ENCODE measurements at places on chromosomes 5 and 9.

GRCh38 chr5:142984011-142984410, 213.8 kb downstream of the ARHGAP26 start:
- no peak for DNase-seq
- H3K4me1 ChIP-seq, result peaks cover 30% of the 10 kb centered on the region
- H3K27ac ChIP-seq, result peak overlapping the region; percentile 4
- H3K36me3 ChIP-seq, result no peaks in the 10 kb centered on the region

DNA sequence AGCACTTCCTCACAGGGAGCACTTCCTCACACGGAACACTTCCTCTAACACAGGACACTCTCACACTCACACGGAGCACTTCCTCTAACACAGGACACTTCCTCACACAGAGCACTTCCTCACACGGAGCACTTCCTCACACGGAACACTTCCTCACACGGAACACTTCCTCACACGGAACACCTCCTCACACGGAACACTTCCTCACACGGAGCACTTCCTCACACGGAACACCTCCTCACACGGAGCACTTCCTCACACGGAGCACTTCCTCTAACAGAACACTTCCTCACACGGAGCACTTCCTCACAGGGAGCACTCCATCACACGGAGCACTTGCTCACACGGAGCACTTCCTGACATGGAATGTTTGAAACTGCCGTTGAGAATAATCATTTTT, 13.4 kb downstream of the POMT1 start:
- H3K4me3 ChIP-seq, result no peak overlapping the region
- H3K36me3 ChIP-seq, result peaks cover 90% of the 10 kb centered on the region
- no peak for DNase-seq

DNA sequence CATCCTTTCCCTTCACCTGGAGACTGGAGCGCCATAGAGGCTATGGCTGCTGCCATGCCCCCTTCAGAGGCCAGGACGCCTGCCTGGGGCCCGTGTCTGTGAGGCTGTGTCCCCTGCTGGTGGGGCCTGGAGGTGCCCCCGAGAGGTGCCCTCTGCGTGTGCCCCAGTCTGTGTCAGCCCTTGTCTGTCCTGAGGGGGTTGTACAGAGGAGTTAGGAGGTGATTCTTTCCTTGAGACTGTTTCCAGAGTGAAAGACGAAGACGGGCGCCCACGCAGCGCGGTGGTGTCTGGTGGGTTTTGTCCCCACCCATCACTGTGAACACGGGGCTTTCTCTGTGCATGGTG, 24.6 kb downstream of the TRAF2 start:
- H3K4me1 ChIP-seq, result no peaks in the 10 kb centered on the region
- no peak overlapping the region for H3K4me3 ChIP-seq
- H3K36me3 ChIP-seq, result peaks cover 59% of the 10 kb centered on the region

DNA sequence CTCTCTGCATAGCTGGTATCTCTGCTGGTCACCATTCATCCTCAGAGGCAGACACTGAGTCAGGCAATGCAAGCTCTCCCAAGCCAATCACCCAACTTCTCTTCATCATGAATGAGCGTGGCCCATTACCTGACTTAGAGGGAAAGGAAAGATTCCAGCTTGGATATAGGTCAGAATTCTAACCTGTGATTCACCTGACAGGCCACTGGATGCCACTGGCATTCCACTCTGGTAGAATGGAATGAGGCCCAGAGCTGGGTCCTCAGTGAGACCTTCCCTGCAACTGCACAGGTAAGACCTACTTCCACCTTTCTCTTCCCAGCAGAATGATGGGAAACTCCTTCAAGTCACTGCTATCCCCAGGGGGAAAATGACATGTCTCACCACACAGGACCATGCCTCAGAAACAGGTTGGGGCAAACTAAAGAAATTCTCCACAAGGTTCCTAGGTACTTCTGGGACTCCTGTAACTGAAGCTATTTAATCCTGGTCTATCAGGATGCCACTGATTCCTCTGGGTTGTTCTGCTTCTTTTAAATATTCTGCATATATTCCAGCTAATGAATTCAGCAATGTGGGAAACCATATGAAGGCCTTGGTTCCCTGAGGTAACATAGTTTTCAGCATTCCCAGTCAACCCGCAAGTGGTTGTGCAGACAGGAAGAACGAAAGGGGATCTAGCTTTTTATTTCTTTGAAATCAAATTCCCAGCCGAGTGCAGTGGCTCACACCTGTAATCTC, 62.0 kb downstream of the SUSD1 start:
- H3K4me1 ChIP-seq, result no peaks in the 10 kb centered on the region
- DNase-seq, result peak; percentile 40
- no peak overlapping the region for H3K4me3 ChIP-seq
- no peak overlapping the region for H3K27ac ChIP-seq
- no peaks in the 10 kb centered on the region for H3K27me3 ChIP-seq

- H3K27me3 ChIP-seq, result no peaks in the 10 kb centered on the region
- no peaks in the 10 kb centered on the region for H3K4me1 ChIP-seq
- H3K27ac ChIP-seq, result no peak overlapping the region
- H3K36me3 ChIP-seq, result no peaks in the 10 kb centered on the region
- peak overlapping the region; percentile 2 for H3K4me3 ChIP-seq
Observed at GRCh38 chr9:5949103-5949699, 58.5 kb downstream of the MLANA start.

Data from CD4-positive, alpha-beta T cell (primary cell).